ENCODE measurements at places on chromosomes 4 and X.
A peak's percentile ranks its signal among the peaks of the same experiment; 100 is the strongest.

DNA sequence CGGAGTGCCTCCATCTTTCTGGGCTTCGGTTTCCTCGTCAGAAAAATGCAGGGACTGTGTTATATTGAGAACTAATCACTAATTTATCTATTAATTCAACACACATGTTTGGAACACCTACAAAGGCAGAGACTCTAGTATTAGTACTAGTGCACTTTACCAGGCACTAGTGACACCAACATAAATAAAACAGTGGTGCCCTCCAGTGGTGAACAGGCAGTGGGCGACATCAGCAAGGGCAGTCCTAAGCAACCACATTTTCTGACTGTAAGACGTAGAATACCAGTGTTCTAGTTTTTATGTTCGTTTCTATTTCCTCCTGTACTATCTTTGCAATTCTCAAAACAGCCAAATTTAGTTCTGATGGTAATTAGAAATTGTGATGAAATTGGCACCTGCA is 69.1 kb upstream of the UCP1 start:
- no peak for DNase-seq

DNA sequence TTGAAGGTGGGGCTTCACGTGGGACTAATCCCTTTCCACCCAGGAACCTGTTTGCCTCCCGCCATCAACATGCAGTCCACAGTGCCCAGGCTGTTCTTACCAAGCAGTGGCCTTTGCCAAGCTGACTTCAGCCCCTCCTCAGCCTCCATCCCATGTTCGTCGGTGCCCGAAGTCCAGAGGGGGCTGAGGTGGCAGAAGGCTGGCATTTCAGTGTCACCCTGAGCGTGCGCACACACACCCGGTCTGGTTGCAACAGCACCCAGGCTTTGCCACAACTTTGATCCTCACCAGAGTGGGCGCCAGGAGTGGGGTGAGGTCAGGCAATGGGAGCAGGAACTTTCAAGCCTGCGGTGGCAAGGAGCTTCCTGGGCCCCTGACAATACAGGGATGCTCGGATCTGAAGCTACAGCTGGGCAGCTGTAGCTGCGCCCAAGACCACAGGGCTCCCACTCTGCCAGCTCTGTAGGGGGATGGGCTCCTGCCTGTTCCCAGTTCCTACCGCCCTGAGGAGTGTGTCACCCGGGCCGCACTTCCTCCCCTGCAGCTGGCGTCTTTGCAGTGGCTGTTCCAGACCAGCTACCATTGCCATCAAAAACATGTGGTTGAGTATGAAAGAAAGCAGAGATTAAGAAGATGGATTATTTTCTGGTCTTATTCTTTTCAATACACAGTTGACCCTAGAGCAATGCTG is 428.0 kb downstream of the EPHA5 start:
- no peak for DNase-seq

GRCh38 chrX:119093991-119094735 is 21.4 kb downstream of the CT47C1 start:
- DNase-seq, result no peak

- DNase-seq, result no peak
These were observed 131.3 kb upstream of the AGA start for GRCh38 chr4:177573507-177573906.

DNA sequence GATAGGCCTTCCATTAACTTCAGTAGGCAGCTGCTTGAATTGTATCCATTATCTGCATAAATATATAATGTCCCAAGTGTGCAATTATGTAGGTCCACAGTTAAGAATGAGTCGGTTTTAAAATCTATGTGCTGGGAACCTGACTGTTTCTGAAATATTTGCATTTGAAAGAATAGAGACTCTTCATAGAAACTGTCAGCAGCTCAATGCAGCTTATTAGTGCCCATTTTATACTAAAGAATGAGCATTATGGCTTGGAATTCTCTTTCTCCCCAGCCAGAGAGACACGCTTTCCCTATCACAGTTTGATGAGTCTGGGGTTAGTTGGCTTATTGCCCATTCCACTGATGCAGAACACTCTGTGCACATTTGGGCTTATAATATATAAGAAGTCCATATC is 202.0 kb upstream of the PCDH7 start:
- no peak for DNase-seq

- no peak for DNase-seq
These were observed 39.7 kb downstream of the PRSS12 start for GRCh38 chr4:118313098-118313497.

GRCh38 chrX:15207384-15207783 is 62.5 kb downstream of the ASB9 start:
- DNase-seq, result no peak

DNA sequence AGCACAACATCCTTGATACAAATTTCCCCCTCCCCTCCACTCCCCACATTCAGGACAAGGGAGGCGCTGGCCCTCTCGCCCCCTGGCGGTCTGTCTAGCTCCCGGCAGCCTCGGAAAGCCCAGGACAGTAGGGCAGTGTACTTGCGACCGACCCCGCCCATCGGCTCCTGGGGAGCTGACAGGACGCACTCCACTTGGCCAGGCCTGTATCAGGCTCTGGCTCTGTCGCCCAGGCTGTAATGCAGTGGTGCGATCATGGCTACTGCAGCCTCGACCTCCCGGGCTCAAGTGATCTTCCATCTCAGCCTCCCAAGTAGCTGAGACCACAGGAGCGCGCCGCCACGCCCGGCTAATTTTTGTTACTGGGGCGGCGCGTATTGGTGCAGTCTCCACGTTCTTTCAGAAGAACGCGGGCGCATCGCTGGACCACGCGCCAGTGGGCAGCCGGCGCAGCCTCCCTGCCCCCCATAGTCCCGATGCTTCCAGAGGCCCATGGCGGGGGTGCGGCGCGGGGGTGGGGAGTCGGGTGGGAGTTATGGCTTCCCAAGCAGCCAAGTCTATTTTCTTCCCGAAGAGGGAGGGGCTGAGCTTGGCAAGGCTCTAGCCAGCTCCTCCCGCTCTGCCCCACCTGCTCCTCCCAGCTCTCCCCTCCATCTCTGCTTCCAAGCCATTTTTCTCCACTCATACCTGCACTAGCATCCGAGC is 7.8 kb upstream of the AKAP14 start:
- DNase-seq, result peak; percentile 55

DNA sequence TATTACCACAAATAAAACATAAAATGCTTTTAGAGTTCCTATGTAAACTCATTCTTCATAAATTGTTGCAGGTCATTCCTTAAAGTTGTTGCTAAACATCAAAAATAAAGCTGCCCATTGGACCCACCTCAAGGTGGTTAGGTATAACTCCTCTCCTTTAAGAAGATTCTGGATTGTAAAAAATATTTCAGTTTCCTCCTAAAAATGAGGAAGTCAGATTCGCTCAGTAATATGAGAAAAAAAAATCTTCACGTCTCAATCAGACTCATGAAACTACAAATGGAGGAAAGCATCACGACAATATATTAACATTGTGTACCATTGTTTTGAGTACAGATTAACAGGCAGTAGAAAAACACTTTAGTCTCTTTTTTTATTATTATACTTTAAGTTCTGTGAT is 105.9 kb downstream of the DDX60 start:
- DNase-seq, result no peak

- DNase-seq, result no peak
These were observed 91.2 kb downstream of the LPAR4 start for GRCh38 chrX:78838709-78839108.

Measured in RWPE2 (cell line).